Endodermal cell (in vitro differentiated cells): ENCODE measurements at places on chromosomes 6 and 20.

- DNase-seq: no peak
Observed at GRCh38 chr20:62159839-62160238, 16.3 kb downstream of the SS18L1 start.

DNA sequence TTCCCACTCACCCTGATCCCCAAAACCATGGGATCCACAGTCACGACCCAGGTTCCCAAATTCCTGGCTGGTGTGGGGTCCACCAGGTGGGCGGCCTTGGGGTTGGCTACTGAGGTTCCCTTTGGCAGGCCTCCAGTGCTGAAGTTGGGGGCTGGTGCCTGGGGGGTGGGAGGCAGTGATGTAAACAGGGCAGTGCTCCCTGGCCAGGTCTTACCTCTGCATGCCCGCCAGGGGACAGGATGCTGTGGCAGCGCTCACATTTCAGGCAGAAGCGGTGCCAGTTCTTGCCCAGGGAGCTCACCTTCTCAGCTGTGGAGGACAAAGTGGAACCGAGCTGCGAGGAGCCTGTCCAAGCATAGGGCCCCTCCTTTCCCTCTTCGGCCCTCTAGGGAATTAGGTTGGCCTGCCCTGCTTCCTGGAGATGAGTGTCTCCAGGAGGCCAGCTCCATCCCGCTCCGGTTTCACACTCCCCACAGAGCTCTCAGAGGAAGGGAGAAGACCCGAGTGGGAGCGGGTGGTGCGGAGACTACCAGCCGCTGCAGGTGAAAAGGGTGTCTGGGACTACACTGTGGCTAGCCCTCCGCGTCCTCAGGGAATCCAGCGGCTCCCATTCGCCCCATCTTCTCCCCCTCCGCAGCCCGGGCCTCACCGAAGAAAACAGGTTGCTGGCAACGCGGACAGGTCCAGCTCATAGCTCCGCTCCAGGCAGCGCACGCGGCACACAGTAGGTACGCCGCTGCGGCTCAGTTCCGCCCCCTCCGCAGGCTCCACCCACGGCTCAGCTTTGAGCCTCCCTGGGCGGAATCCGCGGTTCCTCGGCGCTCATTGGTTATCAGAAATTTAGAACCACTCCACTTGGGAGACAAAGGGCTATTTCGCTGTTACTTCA, at the start of gene CRIP3:
Gene CRIP3 (minus strand): TSS at position 726 of the 889 bp plus-strand sequence. CDS start 34 bp downstream, at position 692.
- DNase-seq: peak; percentile 93

DNA sequence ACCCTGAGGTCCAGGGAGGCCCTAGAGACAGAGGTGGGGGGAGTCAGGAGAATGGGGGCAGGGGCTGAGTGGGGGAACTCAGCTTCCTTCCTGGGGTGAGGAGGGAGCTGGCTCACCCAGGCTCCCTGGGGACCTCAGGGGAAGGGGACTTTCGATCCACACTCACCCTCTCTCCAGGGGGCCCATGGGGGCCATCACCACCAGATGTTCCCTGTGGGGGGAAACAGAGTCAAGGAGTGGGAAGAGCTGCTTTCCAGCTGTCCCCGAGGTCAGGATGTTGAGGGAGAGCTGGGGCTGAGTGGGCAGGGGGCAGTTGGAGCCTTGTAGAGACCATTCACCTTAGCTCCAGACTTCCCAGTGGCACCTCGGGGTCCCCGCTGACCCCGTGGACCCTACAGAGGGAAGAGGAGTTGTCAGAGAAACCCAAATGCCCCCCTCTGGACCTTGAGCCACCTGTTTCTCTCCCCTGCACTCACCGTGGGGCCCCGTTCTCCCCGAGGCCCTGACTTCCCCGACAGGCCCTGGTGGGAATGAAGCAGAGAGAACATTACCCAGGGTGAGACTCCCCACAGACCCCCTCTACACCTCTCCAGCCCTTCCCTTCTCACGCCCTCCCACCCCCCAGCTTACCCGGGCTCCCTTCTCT, 18.6 kb downstream of the COL11A2 start:
- no peak for DNase-seq

- DNase-seq: no peak
Observed at GRCh38 chr6:149234051-149234962, 83.2 kb upstream of the TAB2 start.

GRCh38 chr6:45663251-45664221, 285.8 kb upstream of the SUPT3H start:
- peak; percentile 87 for DNase-seq

DNA sequence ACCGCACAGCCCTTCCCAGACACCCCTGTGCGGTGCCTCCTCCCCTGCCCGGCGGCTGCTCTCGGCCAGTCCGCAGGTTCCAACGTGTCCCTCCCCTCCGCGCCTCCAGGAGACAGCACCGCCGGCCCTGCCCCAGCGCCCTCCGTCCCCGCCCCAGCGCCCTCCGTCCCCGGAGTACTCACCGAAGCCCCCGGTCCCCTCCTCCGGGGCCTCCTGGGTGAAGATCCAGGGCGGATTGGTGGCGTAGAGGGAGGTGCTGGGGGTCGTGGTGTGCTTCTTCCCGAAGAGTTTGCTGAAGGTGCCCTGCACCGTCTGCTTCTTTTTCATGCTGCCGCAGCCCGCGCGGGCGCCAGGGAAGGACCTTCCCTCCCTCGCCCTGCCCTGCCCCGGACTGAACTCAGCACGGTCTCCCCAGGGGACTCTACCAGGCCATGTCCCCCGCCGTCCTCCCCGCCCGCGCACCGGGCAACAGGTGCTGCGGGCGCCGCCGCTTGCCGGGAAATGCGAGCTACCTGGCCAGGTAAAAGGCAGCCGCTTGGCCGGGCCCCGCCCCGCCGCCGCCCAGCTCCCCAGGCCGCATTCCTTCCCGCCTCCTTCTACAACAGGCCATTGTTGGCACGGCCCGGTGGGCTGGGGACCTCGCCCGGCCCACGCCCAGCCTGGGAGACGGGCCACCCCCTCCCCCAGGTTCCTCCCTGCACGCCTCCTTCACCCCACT, at the start of gene C6orf132:
Gene C6orf132 (minus strand): TSS at position 503 of the 718 bp plus-strand sequence. CDS start 176 bp downstream, at position 327.
- DNase-seq: peak; percentile 92

- no peak for DNase-seq
Observed at GRCh38 chr20:60058879-60059278, 100.7 kb downstream of the CDH26 start.

GRCh38 chr20:36950414-36951197, 902 bp downstream of the SAMHD1 start:
- peak; percentile 76 for DNase-seq

- DNase-seq: peak; percentile 61
Observed at GRCh38 chr6:47633141-47633540, 65.2 kb upstream of the ADGRF4 start.

- DNase-seq: no peak
Observed at GRCh38 chr20:5122873-5123260, 3.1 kb upstream of the PCNA start.

GRCh38 chr6:2999618-3000557, at the start of gene NQO2:
Gene NQO2, plus strand, starts transcription at chr6:2999894. Its CDS starts 6,659 bp downstream, at chr6:3006553.
- DNase-seq: peak; percentile 99

GRCh38 chr6:36774331-36774730, 64.9 kb downstream of the CPNE5 start:
- DNase-seq: peak; percentile 69

- no peak for DNase-seq
Observed at GRCh38 chr6:139290787-139291311, 949 bp downstream of the TXLNB start.

DNA sequence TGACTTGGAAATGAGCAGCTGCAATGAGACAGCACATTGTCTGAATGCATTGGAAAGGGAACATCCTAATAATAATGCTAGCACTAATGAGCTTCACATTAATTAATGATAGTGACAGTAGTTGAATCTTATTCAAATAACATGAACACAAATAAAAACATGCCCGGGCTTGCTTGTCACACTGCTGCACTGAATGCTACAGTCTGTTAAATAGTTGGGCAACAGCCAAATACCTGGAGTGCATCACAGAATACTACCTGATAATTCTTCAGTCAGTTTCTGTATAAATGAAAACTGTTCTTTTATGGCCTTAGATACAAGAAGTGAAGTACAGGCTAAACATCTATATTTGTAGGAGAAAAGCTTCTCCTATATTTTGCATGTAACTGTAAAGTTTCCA, 458.7 kb downstream of the RNF144B start:
- no peak for DNase-seq

- DNase-seq: no peak
Observed at GRCh38 chr6:122524056-122524455, 52.4 kb upstream of the SERINC1 start.
